ENCODE measurements at places on chromosomes 11 and 22.

- DNase-seq, result no peak
Observed at GRCh38 chr11:85768473-85769146, 42.3 kb downstream of the SYTL2 start.

DNA sequence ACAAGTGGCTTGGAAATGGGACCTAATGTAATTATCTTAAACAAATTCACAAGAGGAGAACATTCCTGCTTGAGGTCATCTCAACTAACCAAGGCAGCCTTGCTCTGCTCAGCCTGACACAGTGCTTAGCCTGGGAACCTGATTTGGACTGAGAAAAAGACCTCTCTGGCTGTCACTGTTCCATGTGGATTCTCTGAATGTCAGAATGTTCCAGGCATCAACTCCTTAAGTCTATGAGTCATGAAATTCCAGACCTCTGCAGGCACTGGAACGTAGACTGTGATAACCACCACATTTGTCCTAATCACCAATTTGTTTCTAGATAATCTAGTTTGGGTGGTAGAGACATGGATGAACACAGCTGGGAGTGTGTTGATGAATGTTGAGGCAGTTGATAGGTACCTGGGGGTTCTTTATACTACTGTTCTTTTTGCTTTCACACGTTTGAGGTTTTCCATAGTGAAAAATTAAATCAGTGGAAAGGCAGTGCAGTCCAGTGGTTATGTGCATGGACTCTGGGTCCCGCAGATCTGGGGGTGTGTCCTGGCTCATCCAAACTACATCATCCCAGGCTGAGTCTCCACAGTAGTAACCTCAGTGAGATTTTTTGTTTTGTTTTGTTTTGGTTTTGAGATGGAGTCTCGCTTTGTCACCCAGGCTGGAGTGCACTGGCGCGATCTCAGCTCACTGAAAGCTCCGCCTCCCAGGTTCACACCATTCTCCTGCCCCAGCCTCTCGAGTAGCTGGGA lies 269.6 kb downstream of the MN1 start:
- DNase-seq, result no peak

GRCh38 chr11:47946682-47947559 lies 33.4 kb upstream of the PTPRJ start:
- peak; percentile 59 for DNase-seq

- no peak for DNase-seq
Observed at GRCh38 chr22:24171822-24172221, 9.5 kb upstream of the SUSD2 start.

DNA sequence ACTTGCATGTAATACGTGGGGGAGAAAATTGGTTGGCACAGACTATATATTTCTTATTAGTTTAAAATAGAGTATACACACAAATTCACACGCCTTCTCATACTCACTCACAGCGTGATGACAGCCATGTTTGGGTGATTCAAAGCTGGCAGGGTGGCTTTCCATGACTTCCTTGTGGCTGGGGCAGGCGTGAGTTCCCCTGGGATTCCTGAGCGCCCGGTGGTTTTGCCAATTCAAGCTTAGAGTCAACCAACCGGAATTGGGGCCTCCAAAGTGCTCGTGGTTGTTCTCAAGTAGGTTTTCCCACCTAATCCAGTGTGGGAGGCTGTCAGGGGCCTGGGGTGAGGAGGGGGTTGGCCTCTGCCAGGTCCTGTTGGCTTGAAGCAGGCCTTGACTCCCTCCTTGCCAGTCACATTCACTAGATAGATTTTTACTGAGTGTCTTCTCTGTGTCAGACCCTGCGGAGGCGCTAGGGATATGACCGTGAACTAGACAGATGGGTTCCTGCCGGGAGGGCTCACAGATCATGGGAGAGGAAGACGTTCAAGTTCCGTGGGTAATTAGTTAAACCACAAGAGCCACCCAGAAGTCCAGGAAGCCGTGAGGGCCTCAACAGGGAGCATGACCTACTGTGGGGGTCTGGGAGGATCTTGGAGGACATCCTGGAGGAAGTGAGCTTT lies 11.5 kb downstream of the PKNOX2 start:
- DNase-seq, result no peak

- no peak for DNase-seq
Observed at GRCh38 chr11:117019871-117020270, 78.4 kb downstream of the SIK3 start.

- DNase-seq, result no peak
Observed at GRCh38 chr11:10660323-10660722, 33.2 kb downstream of the IRAG1 start.
